ENCODE measurements at places on chromosomes 1 and 21.

DNA sequence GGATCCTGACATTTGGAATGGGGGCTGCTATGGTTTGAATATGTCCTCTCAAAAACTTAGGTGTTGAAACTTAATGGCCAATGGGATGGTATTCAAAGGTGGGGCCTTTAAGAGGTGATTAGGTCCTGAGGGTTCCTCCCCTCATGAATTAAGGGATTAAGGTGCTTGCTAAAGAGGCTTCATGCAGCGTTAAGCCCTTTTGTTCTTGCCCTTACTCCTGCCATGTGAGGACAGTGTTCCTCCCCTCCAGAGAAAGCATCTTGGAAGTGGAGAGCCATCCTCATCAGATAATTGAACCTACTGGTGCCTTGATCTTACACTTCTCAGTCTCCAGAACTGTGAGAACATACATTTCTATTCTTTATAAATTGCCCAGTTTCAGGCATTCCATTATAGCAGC lies 146.6 kb downstream of the KCNJ6 start:
- no peak for DNase-seq

GRCh38 chr1:209045331-209046057 lies 538.0 kb upstream of the CAMK1G start:
- DNase-seq: no peak

DNA sequence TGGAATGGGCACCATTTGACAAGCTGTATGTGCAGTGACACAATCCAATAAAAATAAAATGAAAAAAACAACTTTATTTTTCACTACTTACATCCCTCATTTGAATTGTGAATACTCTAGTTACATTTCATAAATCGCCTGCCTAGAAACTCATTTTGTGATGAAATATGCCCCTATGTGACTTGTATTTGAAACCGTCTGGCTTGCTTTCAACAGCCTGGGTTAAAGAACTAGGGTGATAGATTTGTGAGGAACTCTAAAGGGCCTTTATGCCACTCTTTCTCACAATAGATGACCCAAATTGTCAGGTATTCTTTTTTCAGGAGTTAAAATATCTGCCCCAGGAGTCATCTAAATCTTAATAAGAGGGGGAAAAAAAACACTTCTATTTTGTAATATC lies 137.9 kb downstream of the DAB1 start:
- no peak for DNase-seq

DNA sequence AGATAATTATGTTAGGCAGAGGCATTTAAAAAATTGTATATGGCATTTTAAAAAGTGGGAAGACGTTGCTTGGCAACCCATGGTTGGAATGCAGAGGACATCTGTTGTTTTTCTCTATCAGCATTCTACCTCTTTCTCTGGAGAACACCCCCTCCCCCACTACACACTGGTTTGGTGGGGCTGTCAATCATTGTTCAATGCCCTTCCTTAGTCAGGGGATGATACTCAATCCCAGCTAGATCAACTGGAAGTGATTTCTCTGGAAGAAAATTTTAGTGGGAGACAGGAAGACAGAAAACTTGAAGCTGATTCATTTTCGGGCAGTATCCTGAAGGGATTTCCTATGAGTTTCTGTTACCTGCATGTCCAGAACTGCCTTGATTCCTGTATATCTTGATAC lies 35.7 kb upstream of the CAP1 start:
- no peak for DNase-seq

DNA sequence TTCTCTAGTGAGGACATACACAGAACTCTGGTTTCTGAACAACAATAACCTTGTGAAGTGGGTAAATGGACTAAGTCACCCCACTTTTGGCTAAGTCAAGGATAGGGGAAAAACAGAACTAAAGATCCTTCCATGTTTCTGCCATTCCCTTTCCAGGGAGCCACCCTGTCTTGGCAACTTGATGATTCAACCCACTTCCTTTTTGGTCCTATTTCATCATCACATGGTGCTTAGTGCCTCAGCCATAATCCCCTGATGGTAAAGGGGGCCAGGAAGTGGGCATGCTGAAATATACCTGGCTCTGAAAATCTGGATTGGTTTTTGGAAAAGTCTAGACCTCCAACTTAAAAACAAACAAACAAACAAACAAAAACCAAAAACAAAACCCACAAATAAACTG lies 206.4 kb upstream of the FOXD3 start:
- no peak for DNase-seq

- DNase-seq: no peak
These were observed 23.0 kb upstream of the SYT2 start for GRCh38 chr1:202733251-202733650.

- DNase-seq: no peak
These were observed 44.3 kb upstream of the ERRFI1 start for GRCh38 chr1:8070381-8070811.
